ENCODE measurements at places on chromosomes 12 and 14. TPM values are rescaled to one million over a fixed set of nuclear protein-coding genes. Genes with fewer than 3 reads are reported as not detected.

RNASE3 gene
- polyA plus RNA-seq, result 8.4 TPM

DNA sequence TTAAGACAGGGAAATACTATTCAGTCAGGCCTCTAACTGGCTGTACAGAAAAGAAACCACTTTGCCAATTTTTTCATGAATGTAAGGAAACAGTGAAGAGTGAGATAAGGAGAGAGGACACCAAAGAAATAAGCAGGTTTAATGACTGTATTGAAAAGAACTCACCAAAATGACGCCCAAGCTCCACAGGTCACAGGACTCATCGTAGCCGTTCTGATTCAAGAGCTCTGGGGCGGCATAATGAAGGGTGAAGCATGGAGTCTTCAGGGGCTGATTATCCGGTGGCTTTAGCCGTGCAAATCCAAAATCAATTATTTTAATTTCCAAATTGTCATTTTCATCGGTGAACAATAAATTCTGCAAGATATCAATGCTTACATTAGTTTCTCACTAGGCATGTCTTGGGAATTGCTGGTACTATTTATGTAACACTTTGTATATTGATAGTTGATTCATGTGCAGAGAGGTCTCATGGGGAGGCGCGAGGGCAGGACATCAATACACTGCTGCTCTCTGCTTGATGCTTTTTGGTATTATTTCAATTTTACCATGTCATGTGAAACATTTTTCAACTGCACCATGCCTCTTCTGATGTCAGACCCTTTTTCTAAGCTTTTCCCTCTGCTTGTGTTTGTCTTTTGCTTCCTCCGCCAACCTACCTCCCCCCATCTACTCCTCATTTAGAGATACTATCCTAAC, 74.2 kb upstream of the TTC7B start:
- no peak overlapping the region for H3K27ac ChIP-seq
- H3K4me1 ChIP-seq, result no peaks in the 10 kb centered on the region
- no peak for DNase-seq
- no peaks in the 10 kb centered on the region for H3K27me3 ChIP-seq

DNA sequence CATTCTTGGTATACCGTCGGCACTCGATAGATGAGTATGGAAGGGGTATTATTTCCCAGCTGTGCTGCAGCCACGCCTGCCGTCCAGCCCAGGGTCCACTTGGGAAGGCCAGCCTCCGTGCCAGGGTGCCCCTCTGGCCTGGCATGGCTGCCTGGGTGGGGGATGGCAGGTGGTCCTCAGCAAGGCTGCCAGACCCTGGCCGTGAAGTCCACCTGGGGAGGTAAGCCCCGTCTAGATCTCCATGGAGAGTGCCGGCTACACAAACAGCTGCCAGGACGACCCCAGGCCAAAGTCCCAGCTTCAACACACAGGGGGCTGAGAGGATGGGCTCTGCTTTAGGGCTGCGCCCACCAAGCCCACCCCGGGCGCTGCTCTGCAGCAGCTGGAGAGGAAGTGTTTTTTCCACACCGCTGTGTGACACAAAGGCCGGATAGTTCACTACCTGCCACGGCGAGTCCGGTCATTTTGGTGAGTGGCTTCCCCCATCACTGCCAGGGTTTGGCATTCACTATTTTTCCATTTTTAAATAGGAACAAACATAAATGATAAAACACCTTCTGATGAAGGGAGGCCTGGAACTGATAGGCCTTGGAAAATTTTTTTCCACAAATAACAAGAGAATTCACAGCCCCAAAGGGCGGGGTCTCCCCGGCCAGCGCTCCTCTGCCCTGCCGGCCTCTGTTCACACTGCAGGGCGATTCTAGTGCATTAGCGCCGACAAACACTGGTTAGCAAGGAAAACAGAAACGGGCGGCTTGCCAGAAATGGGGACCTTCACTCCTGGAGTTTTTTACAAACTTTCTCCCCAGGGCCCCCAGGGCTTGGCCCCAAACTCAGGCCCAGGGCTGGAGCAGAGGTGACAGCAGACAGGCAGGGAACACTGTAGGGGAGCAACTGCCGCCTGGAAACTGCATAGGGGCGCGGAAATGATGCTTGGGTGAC, 161.5 kb downstream of the CALM1 start:
- no peaks in the 10 kb centered on the region for H3K36me3 ChIP-seq
- no peaks in the 10 kb centered on the region for H3K27me3 ChIP-seq
- no peak overlapping the region for H3K27ac ChIP-seq
- no peak overlapping the region for H3K4me3 ChIP-seq
- H3K4me1 ChIP-seq, result no peaks in the 10 kb centered on the region

GRCh38 chr12:76310110-76310509, 38.1 kb downstream of the BBS10 start:
- H3K27me3 ChIP-seq, result no peaks in the 10 kb centered on the region
- H3K4me1 ChIP-seq, result no peaks in the 10 kb centered on the region
- H3K36me3 ChIP-seq, result no peaks in the 10 kb centered on the region
- H3K4me3 ChIP-seq, result no peak overlapping the region
- no peak overlapping the region for H3K27ac ChIP-seq

- no peaks in the 10 kb centered on the region for H3K4me1 ChIP-seq
- peaks cover 8% of the 10 kb centered on the region for H3K36me3 ChIP-seq
- no peak for DNase-seq
- H3K27me3 ChIP-seq, result no peaks in the 10 kb centered on the region
- no peak overlapping the region for H3K4me3 ChIP-seq
Measured at GRCh38 chr12:38813923-38814322, 91.5 kb downstream of the CPNE8 start.

TGFB3 gene
- 1.1 TPM for polyA plus RNA-seq

GRCh38 chr12:5407034-5407856, 24.7 kb upstream of the NTF3 start:
- no peaks in the 10 kb centered on the region for H3K4me1 ChIP-seq
- H3K4me3 ChIP-seq, result no peak overlapping the region
- H3K27me3 ChIP-seq, result no peaks in the 10 kb centered on the region
- H3K27ac ChIP-seq, result no peak overlapping the region
- no peak for DNase-seq
- H3K36me3 ChIP-seq, result no peaks in the 10 kb centered on the region

GRCh38 chr14:62253911-62254310, 491.7 kb downstream of the SNAPC1 start:
- H3K27me3 ChIP-seq, result no peaks in the 10 kb centered on the region
- H3K27ac ChIP-seq, result no peak overlapping the region
- no peak for DNase-seq

GRCh38 chr12:14018080-14018479, 36.7 kb upstream of the GRIN2B start:
- no peaks in the 10 kb centered on the region for H3K4me1 ChIP-seq
- H3K27me3 ChIP-seq, result no peaks in the 10 kb centered on the region
- no peak overlapping the region for H3K4me3 ChIP-seq
- H3K36me3 ChIP-seq, result no peaks in the 10 kb centered on the region

- H3K27ac ChIP-seq, result no peak overlapping the region
- no peak for DNase-seq
- no peaks in the 10 kb centered on the region for H3K36me3 ChIP-seq
- H3K4me3 ChIP-seq, result no peak overlapping the region
Measured at GRCh38 chr12:14238221-14238792, 127.2 kb upstream of the ATF7IP start.

DNA sequence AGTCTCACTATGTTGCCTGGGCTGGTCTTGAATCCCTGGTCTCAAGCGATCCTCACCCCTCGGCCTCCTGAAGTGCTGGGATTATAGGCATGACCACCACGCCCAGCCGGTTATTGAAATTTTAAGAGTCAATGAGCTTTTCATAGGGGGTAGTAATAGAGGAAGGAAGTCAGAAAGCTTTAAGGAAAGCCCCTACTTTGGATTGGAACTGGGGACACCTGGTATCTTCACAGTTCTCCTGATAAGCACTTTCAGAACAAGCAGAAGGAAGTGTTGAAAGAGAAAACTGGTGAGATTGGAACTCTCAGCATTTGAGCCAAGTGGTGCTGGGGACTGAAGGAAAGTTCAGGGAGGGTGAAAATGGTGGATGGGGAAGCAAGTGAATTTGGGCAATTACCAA, 5.1 kb downstream of the SLC4A8 start:
- H3K4me1 ChIP-seq, result peaks cover 6% of the 10 kb centered on the region
- no peak for DNase-seq
- H3K27ac ChIP-seq, result no peak overlapping the region
- peaks cover 18% of the 10 kb centered on the region for H3K27me3 ChIP-seq
- H3K36me3 ChIP-seq, result no peaks in the 10 kb centered on the region

DNA sequence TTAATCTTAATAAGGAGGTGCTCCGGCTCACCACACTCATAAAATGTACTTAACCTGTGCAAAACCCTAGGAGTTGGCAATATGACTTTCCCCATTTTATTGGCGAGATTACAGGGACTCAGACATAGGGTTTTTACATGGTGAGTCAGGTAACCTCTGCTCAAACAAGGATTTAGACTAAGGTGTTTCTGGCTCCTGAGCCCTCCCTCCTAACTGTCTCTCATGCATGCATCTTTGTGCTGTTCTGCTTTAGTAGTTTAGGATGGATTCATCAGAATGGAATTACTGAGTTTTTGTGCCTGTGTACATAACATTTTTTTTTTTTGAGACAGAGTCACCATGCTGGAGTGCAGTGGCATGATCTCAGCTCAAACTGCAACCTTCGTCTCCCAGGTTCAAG, 993.3 kb upstream of the TMEM132C start:
- peaks cover 44% of the 10 kb centered on the region for H3K4me1 ChIP-seq
- no peaks in the 10 kb centered on the region for H3K36me3 ChIP-seq
- no peak overlapping the region for H3K27ac ChIP-seq
- DNase-seq, result no peak
- peaks cover 4% of the 10 kb centered on the region for H3K27me3 ChIP-seq

DNA sequence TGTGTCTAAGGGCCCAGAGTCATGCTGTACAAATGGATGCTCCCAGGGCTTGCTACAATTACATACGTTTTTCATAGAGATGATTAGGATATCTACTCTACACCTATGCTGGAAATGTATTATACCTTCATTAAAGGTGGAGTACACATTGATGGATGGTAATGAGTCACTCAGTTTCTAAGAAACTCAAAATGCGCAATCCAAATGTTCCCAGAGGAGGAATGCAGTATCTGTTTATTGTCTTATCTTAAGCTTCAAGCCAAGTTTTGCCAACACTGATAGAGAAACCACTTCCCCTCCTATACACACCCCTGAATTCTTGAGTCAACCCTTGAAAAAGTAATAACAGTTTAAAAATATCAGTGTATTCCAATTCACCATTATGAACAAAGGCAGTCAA, 266.6 kb upstream of the FAR2 start:
- H3K36me3 ChIP-seq, result no peaks in the 10 kb centered on the region
- H3K4me1 ChIP-seq, result no peaks in the 10 kb centered on the region
- no peaks in the 10 kb centered on the region for H3K27me3 ChIP-seq

DNA sequence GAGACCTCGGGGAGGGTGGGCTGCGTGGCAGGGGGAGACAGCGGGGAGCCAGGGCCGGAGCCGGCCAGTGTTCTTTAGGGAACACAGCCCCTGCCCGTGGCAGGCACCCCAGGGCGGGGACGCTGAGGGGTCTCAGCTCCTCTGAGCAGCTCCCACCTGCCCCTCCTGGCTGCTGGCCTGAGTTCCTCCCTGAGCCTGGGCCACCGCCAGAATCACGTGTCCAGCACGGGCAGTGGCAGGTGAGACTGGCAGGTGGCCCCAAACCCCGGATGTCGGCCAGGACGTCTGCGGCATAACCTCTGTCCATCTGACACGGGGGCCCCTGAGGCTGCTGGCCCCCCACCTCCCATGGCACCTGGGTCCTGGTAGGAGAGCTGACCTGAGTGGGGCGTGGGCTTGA, 25.1 kb downstream of the NOC4L start:
- DNase-seq, result no peak
- H3K4me1 ChIP-seq, result no peaks in the 10 kb centered on the region
- H3K27me3 ChIP-seq, result no peaks in the 10 kb centered on the region
- no peak overlapping the region for H3K27ac ChIP-seq

CLEC4D gene
- 56.2 TPM for polyA plus RNA-seq

GLIPR1 gene
- polyA plus RNA-seq, result 168 TPM

GRCh38 chr12:107955966-107956643, 173.0 kb upstream of the WSCD2 start:
- no peaks in the 10 kb centered on the region for H3K27me3 ChIP-seq
- no peak overlapping the region for H3K4me3 ChIP-seq
- H3K27ac ChIP-seq, result no peak overlapping the region
- H3K36me3 ChIP-seq, result no peaks in the 10 kb centered on the region
- no peak for DNase-seq

SLC25A21 gene
- polyA plus RNA-seq, result not detected

- H3K4me1 ChIP-seq, result no peaks in the 10 kb centered on the region
- H3K27ac ChIP-seq, result no peak overlapping the region
- DNase-seq, result no peak
Measured at GRCh38 chr12:130768120-130768519, 52.0 kb upstream of the RIMBP2 start.

DNA sequence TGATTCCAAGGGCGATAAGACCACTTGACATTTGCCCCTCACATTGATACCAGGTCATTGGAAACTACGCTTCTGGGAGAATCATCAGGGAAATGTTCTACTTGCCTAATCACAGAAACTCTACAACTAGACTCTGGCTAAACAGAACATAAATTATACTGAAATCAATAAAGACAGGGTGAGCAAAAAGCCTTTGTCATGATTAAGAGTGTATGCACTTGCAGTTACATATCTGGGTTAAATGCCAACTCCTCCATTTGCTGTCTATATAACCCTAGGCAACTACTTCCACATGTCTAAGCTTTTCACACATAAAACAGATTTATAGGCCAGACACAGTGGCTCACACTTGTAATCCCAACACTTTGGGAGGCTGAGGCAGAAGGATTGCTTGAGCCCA, 125.7 kb downstream of the PHLDA1 start:
- H3K27ac ChIP-seq, result no peak overlapping the region
- H3K36me3 ChIP-seq, result no peaks in the 10 kb centered on the region
- no peaks in the 10 kb centered on the region for H3K27me3 ChIP-seq
- H3K4me1 ChIP-seq, result no peaks in the 10 kb centered on the region
- DNase-seq, result no peak

GRCh38 chr12:131088701-131089530, 135.2 kb downstream of the ADGRD1 start:
- no peak for DNase-seq
- H3K27ac ChIP-seq, result no peak overlapping the region
- H3K36me3 ChIP-seq, result no peaks in the 10 kb centered on the region
- H3K27me3 ChIP-seq, result no peaks in the 10 kb centered on the region

GRCh38 chr12:51362747-51363342, 16.4 kb upstream of the CELA1 start:
- no peaks in the 10 kb centered on the region for H3K27me3 ChIP-seq
- no peak overlapping the region for H3K4me3 ChIP-seq
- peaks cover 82% of the 10 kb centered on the region for H3K36me3 ChIP-seq
- no peaks in the 10 kb centered on the region for H3K4me1 ChIP-seq

SIVA1 gene
- 102 TPM for polyA plus RNA-seq

TSHR gene
- not detected for polyA plus RNA-seq

Data from CD14-positive monocyte (primary cell).